ENCODE measurements at places on chromosomes 7 and 10.

DNA sequence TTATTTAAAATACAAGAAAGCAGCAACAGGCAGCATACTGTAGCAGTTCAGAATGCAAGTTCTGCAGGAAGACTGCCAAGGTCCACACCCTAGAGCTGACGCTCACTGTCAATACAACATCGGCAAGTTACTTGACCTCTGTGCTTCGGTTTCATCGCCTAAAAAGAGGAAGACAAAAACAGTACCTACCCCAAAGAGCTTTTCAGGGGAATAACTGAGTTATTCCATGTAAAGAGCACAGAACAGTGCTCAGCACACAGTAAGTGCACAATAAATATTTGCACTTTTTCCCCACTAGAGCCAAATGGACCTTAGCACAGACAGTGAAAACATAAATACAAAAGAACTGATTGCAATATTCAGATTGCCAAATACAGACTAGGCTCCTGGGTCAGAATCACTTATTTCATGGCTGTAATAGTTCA, 88.6 kb downstream of the USP6NL start:
- no peak overlapping the region for H3K4me3 ChIP-seq
- no peak overlapping the region for H3K27ac ChIP-seq
- H3K36me3 ChIP-seq, result no peaks in the 10 kb centered on the region
- H3K4me1 ChIP-seq, result no peaks in the 10 kb centered on the region
- H3K27me3 ChIP-seq, result no peaks in the 10 kb centered on the region

DNA sequence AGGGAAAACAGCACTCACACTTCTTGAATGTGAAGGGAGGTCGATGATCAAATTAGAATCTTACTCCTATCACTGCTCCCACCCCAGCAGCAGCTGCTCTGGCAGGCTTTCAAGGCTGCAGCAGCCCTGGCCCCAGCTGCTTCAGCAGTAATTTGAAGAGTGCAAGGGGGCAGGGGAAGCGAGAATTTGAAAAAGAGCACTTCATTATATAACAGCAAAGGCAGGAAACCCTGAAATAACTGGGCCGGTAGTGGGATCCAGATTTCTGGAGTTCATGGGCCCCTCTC, 44.9 kb downstream of the MYPN start:
- no peak overlapping the region for H3K4me3 ChIP-seq
- no peak for DNase-seq
- H3K36me3 ChIP-seq, result no peaks in the 10 kb centered on the region
- H3K27me3 ChIP-seq, result no peaks in the 10 kb centered on the region
- H3K27ac ChIP-seq, result no peak overlapping the region

DNA sequence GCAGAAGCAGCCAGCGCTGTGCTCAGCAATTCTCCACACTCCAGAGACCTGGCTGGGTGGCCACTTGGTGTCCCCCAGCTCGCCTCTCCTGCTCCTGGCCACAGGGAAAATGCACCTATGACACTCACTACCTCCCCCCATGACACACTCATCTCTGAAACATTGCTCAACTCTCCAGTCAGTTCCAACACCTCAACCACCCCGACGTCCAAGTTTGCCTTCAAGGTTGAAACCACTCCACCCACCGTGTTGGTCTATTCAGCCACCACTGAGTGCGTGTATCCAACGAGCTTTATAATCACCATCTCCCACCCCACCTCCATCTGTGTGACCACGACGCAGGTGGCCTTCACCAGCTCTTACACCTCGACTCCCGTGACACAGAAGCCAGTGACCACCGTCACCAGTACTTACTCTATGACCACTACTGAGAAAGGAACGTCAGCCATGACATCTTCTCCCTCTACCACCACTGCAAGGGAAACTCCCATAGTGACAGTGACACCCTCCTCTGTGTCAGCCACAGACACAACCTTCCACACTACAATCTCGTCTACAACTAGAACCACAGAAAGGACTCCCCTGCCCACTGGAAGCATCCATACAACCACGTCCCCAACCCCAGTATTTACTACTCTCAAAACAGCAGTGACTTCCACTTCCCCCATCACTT, 2.7 kb downstream of the MUC3A start:
- H3K36me3 ChIP-seq, result no peaks in the 10 kb centered on the region
- H3K4me1 ChIP-seq, result no peaks in the 10 kb centered on the region
- no peaks in the 10 kb centered on the region for H3K27me3 ChIP-seq
- H3K27ac ChIP-seq, result no peak overlapping the region

- no peak overlapping the region for H3K27ac ChIP-seq
- DNase-seq, result no peak
- H3K4me1 ChIP-seq, result no peaks in the 10 kb centered on the region
- H3K4me3 ChIP-seq, result no peak overlapping the region
- no peaks in the 10 kb centered on the region for H3K36me3 ChIP-seq
These were observed 5.5 kb upstream of the LIPN start for GRCh38 chr10:88754287-88754686.

DNA sequence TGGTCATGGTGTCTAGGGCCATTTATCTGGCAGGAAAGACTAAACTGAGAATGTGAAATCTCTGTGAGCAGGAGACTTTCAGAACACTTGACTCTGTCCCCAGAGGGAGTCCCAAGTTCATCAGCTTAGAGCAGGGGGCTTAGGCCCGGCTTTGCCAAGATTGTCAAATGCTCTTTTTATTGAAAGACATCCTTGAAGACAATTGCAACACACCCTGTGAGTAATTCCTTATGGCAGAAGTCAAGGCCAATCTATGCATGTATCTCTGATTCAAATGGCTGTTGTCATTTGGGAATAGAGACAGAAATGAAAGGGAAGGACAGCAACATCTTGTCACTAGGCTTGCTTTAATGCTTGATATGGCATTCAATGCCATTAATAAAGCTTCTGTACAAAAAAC, 33.7 kb downstream of the BAMBI start:
- no peaks in the 10 kb centered on the region for H3K4me1 ChIP-seq
- no peaks in the 10 kb centered on the region for H3K27me3 ChIP-seq
- DNase-seq, result no peak
- H3K4me3 ChIP-seq, result no peak overlapping the region
- no peaks in the 10 kb centered on the region for H3K36me3 ChIP-seq
